IMR-90 (cell line): ENCODE measurements at places on chromosomes 7 and 10. TPM values are rescaled to one million over a fixed set of nuclear protein-coding genes. Genes with fewer than 3 reads are reported as not detected.

- H3K27ac ChIP-seq = peak overlapping the region; percentile 96
- DNase-seq = peak; percentile 36
- 0 out of 2 replicates have a peak, but pooled peaks cover 2% of the 10 kb centered on the region for H3K36me3 ChIP-seq
- H3K4me1 ChIP-seq = peaks cover 2% of the 10 kb centered on the region; the same call in 1 of the 2 replicates
Measured at GRCh38 chr10:43407148-43407575, 1.8 kb downstream of the HNRNPF start.

GRCh38 chr10:97686301-97686961 is 610 bp downstream of the AVPI1 start:
- DNase-seq = no peak
- H3K36me3 ChIP-seq = 0 out of 2 replicates have a peak, but pooled peaks cover 2% of the 10 kb centered on the region
- peak overlapping the region; percentile 87 for H3K27ac ChIP-seq
- H3K4me3 ChIP-seq = peak overlapping the region; percentile 98
- H3K27me3 ChIP-seq = no peaks in the 10 kb centered on the region
- H3K4me1 ChIP-seq = peaks cover 28% of the 10 kb centered on the region

DNA sequence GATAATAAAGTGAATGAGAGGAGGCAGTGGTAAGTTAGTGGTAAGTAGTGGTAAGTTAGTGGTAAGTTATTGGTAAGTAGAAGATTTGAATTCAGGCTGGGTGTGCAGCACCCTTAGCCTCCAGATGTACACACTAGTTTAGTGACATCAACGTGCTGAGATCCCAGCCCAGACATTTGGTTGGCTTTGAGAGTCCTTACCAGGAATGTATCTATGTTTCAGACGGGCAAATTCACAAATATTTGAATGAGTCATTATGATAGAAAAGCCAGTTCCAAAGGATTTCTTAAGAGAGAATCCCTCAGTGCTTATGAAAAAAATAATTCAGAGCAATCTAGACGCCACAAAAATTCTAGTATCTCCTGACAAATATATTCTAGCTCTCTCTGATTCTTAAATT is 70.0 kb downstream of the ARL4A start:
- no peaks in the 10 kb centered on the region for H3K36me3 ChIP-seq
- H3K27ac ChIP-seq = no peak overlapping the region
- peak; percentile 91 for DNase-seq
- no peak overlapping the region for H3K4me3 ChIP-seq
- peaks cover 8% of the 10 kb centered on the region for H3K4me1 ChIP-seq
- no peaks in the 10 kb centered on the region for H3K27me3 ChIP-seq

DNA sequence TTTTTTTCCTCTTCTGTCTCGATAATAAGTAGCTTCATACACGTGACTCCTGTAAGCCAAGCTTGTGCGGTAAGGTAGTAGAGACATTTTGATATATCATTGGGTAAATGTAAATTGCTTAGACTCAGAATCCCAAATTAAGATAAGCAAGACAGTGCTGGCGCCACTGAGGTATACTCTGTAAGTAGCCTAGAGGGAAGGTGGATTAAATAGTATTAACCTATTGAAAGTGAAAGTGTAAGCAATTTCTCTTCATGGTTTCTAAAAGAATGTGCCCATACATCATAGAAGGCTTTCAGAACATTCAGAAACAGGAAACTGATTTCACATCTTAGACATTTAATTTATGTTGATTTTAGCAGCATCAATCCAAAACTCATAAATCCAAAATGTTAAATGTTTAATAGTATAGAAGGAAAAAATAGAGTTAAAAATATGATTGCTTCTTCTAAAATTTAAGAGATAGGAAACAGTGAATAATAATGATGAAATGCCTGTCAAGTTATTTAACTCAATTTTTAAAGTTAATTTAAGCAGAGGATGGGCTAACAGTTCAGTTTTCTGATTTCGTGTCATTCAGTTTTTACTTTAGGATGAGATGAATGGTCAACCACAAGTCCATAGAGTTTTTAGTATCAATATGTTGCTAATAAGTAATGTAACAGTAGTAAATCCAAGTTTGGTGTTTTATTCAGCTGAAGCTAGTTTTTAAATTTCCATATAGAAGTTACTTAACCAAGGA is 36.8 kb downstream of the LRRC72 start:
- H3K36me3 ChIP-seq = no peaks in the 10 kb centered on the region
- H3K27me3 ChIP-seq = no peaks in the 10 kb centered on the region
- H3K4me3 ChIP-seq = no peak overlapping the region
- no peaks in the 10 kb centered on the region for H3K4me1 ChIP-seq
- peak; percentile 0 for DNase-seq

Gene LEP
- total RNA-seq = not detected in 2 replicates

Gene IL2RA
- not detected in 2 replicates for total RNA-seq
